Activated CD4-positive, alpha-beta T cell treated with anti-CD3 and anti-CD28 coated beads, Interleukin-2, Interleukin-6, amounts not matched to agents 100 ng/mL and 50 ng/mL, durations not matched to agents 16 hours and 8 hours (primary cell): ENCODE measurements at places on chromosomes 5 and 9.

DNA sequence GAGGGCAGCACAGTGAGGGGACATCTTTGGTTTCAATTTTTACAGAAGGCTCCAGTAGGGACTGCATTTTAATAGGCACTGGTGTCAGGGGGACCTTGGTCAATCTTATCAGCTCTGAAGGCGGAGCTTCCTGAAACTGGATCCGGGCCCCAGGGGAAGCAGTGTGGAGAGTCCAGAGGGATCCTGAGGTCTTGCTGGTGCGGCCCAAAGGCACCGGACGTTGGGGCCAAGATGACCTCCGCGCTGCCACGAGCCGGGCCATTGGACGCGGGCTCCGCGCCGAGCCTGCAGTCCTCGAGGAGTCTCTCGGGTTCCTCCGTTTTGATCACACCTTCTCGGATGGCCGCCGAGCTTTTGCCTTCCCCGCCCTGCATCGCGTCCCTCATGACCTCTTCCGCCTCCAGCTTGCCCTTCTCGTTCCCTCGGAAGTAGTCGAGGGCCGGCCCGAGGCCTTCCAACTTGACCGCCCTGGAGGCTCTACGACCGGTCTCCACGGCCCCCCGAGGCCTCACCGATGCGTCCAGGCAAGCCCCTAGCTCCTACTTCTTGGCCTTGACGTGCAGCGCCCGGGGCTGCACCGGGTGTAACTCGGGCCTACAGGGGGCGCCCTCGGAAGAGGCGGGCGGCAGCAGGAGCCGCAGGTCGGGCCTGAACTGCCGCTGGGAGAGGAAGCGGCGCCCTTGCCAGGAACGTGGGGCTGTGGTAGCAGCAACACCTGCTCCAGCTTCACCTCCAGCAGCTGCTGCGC lies 18.8 kb downstream of the C5orf52 start:
- DNase-seq = peak; percentile 34

- DNase-seq = no peak
Measured at GRCh38 chr5:109704282-109704952, 14.7 kb downstream of the MAN2A1 start.

DNA sequence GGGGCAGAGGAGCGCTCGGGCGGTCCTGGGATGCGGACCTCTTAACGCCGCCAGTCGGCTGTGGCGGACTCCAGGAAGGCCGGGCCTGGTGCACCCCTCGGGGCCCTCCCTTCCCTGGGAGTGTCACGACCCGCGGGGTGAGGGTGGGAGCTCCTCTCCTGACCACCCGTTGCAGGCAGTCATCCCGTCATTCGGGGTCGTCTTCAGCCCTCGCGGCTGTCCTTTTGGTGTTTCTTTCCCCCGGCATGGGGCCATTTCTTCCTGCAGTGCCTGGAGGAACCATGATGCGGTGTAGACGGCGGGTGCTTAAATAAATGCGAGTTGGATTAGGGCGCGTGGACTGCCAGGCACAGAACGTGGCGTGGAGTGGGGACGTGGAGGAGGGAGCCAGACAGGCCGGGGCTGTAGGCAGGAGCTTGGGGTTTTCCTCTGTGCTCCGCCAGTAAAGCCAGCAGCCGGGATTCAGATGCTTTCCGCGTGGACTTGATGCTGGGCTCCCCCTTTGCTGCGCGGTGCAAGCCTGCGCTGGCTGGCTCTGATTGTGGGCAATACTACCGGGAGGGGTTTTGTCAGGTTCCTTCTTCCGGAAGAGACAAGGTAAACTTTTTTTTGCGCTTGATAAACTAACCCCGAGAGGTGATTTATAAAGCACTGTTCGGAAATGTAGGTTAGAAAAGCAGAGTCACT lies 868 bp downstream of the KDM4C start:
- peak; percentile 73 for DNase-seq

GRCh38 chr9:28916348-28916747 lies 1343.1 kb upstream of the C9orf72 start:
- DNase-seq = no peak

DNA sequence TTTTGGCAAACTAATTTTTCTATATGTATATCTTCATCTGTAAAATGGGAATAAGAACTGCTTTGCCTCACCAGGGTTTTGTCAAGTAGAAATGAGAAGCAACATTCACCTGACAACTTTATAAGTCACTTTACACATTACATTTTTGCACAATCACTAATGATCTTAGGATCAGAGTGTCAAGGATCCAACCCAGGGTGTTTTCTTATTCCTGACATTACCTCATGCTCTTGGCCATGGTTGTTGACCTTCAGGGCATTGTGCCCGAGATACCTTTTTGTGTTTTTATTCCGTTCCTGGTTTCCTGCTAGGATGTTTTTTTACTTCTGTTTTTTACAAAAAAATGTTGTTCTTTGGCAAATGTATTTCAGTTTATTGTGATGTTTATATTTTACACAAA lies 22.2 kb upstream of the RASA1 start:
- DNase-seq = no peak

- peak; percentile 27 for DNase-seq
Measured at GRCh38 chr5:55829956-55830355, 21.2 kb upstream of the IL31RA start.

DNA sequence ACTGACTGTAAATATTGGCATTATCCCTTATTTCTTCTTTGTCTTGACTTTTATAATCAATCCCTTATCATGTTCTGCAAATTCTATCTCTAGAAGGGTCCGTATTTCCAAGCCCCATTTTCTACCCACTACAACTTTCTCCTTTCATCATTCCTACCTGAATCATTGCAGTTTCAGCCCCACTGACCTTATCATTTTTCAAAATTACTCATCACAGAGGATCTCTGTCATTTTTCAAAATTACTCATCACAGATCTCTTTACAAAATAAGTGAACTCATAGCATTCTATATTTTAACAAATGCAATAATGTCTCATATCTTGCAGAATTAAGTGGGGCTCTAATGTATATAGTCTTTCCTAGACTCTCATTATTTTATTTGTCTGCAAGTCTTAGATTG lies 256.9 kb upstream of the COX7C start:
- DNase-seq = no peak

- DNase-seq = no peak
Measured at GRCh38 chr5:148769941-148770340, 56.5 kb upstream of the ADRB2 start.

GRCh38 chr5:80704221-80704620 lies 49.4 kb upstream of the DHFR start:
- DNase-seq = no peak

- no peak for DNase-seq
Measured at GRCh38 chr9:111003182-111003581, 35.1 kb downstream of the LPAR1 start.

- DNase-seq = no peak
Measured at GRCh38 chr5:171010816-171011215, 149.0 kb downstream of the RANBP17 start.

GRCh38 chr5:31225118-31225517 lies 31.6 kb downstream of the CDH6 start:
- DNase-seq = no peak

DNA sequence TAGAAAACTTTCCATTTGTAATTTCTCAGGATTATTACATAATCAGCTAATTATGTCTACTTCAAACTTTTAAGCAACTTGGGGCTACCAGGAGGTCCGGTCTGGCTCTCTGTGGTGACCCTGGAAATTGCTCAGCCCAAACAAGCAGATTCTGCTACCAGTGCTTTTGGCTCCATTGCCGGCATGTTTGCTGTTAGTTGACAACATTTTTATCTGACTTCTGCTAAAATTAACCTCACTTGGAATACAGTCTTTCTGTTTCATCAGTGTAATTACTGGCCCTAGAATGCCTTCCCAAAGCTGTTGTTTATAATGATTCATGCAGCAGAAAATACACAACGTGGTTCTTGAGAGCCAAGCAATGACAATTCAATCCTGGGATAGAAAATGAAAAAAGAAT lies 38.5 kb upstream of the FAM81B start:
- DNase-seq = no peak

DNA sequence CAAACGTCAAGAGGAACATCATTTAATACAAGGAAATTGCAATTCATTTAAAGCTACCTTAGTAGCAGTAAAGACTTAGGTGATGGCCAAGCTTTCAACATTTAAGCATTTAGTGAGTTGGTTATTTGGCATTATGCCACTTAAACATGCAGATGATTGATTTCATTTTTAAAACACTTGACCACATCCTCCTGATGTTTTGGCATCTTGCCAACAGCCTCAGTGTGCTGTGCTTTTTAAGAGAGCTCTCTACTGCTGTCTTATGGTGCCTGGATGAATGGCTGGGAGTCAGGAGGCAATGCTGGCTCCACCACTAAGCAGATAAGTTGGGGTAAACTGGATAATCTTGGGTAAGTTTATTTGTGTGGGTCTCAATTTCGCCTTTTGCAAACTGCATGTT lies 364.5 kb downstream of the MAN2A1 start:
- DNase-seq = peak; percentile 79

DNA sequence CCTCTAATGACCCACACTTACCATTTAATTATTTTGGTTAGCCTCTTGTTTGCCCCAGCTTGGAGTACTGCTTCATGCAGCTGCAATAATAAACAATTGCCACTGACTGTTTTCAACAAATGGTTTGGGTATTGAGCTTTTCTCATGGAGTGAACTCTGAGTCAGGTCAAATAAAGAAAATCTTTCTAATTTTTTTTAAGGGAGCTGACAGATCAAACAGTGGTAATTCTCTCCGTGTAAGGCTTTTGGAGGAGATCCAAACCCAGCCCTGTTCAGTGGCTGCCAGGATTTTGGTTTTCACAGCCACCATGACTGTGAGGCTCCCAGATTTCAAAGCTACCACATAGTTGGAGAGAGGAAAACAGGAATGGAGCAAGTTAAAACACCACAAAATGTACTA lies 110.7 kb upstream of the EFNA5 start:
- no peak for DNase-seq

- no peak for DNase-seq
Measured at GRCh38 chr9:38181232-38181631, 112.2 kb upstream of the SHB start.

- peak; percentile 61 for DNase-seq
Measured at GRCh38 chr5:80569961-80570786, at the start of gene ANKRD34B. Gene ANKRD34B, minus strand, starts transcription at chr5:80570280. Its CDS starts 10,261 bp downstream, at chr5:80560019.

DNA sequence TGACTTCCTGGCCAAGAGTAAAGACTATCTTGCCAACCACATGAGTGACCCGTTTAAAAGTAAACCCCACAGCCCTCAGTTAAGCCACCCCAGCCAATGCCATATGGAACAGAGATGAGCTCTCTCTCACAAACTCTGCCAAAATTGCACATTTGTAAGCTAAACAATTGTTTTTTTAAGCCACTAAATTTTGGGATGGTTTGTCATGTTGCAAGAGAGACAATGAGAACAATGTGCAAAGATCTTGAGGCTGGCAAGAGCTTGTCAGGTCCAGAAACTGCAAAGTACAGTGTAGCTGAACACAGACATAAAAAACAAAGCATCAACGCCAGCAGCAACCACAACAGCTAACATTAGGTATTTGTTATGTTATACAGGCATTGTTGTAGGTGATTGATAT lies 27.8 kb downstream of the HOMER1 start:
- DNase-seq = no peak

GRCh38 chr5:157915638-157916037 lies 56.7 kb upstream of the CLINT1 start:
- no peak for DNase-seq

GRCh38 chr5:139181835-139182452 lies 16.2 kb downstream of the SIL1 start:
- no peak for DNase-seq

- no peak for DNase-seq
Measured at GRCh38 chr5:118967059-118967508, 21.3 kb downstream of the DTWD2 start.

- no peak for DNase-seq
Measured at GRCh38 chr9:126303488-126303887, 23.1 kb upstream of the MVB12B start.

DNA sequence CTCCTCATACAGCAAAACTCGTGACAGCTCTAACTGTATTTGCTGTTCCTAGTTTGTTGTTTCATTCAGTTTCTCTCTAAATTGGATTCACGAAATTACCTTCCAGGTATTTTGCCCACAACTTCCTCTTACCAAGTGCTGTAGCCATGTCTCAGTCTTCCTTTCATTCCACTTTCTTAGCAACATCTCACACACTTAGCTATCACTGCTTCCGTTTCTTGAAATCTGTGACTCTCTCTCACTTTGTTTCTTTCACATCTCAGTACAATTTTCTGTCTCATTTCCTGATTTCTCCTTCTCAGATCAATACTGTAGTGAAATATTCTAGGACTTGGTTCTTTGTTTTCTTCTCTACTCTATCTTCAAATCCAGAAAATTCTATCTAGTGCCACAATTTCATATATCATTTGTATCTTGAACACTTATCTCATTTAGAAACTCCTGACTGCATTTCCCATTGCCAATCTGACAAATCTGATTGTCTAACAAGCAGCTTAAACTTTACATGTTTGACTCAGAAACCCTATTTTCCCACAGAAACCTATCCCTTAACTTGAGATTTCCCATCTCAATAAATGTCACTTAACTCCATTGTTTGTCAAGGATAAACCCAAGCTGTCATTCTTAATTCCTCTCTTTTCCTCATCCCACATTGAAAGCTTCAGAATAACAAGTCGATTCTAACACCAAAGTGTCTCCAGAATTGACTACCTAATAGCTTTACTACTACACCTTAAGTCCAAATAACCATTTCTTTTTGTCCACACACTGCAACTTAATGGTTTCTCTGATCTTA lies 303.1 kb downstream of the CDH12 start:
- no peak for DNase-seq

GRCh38 chr9:15724016-15724415 lies 171.2 kb downstream of the CCDC171 start:
- no peak for DNase-seq

DNA sequence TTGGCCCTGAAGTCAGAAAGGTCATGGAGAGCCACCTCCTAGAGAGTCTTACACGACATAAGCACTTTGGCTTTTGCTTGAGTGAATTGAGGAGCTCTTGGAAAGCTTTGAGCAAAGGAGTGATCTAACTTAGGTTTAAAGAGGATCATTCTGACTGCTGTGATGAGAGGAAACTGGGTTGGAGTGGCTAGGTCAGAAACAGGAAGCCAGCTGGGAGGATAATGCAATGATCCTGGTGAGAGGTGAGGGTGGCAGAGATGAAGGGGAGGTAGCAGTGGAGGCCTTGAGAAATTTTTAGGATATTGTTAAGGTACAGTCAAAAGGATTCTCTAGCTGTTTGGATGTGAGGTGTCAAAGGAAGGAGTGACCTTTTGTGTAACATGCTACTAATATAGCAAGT lies 32.2 kb upstream of the ROPN1L start:
- DNase-seq = peak; percentile 6
